Activated CD4-positive, alpha-beta T cell treated with anti-CD3 and anti-CD28 coated beads, Interleukin-2, amount 10 ng/mL, durations not matched to agents 7 days and 5 days (primary cell): ENCODE measurements at places on chromosomes 5 and 9. TPM values are rescaled to one million over a fixed set of nuclear protein-coding genes. Genes with fewer than 3 reads are reported as not detected.

- peaks cover 7% of the 10 kb centered on the region for H3K4me1 ChIP-seq
- no peak overlapping the region for H3K4me3 ChIP-seq
- H3K27ac ChIP-seq: no peak overlapping the region
- no peaks in the 10 kb centered on the region for H3K27me3 ChIP-seq
- DNase-seq: no peak
- H3K36me3 ChIP-seq: no peaks in the 10 kb centered on the region
Observed at GRCh38 chr9:132367613-132368313, 13.0 kb upstream of the SETX start.

The SPATA31E1 gene
- total RNA-seq: not detected

The PCDHA4 gene
- total RNA-seq: not detected

DNA sequence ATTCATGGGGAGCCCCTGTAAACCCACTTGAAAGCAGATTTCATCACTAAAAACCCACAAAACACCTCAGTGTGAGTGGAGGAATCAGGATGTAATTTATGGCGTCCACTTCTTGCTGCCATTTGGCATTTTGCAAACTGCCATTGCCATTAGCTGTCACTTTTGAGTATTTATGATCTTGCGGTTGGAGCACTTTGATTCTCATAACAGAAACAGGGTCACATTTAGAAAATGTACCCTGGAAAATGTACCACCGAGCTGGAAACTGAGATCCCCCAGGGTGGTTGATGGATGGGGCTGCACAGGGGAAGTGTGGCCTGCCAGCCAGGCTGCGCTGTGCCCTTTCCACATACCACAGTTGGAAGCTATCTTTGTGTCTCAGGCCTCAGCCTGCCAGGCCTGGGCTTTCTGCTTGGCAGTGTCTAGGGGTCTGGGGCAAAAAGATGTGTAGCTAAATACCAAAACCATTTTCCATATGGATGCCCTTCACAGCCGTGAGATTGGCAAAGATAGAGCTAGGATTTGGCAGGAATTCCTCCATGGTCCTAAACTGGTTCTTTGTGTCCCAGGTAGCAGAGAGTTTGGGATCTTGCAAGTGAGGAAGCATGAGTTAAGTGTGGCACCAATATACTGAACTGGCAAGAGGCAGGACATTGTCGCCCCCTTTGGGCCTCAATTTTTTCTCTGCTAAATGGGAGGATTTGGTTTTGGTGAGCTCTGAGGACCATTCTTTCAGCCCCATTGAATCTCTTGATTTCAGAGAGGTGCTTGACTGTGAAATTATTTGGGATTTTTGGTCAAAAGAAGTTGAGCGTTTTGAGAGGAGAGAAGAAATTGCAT lies 46.2 kb downstream of the GALNT10 start:
- H3K4me3 ChIP-seq: no peak overlapping the region
- H3K27me3 ChIP-seq: no peaks in the 10 kb centered on the region
- DNase-seq: peak; percentile 35
- H3K27ac ChIP-seq: no peak overlapping the region
- peaks cover 41% of the 10 kb centered on the region for H3K4me1 ChIP-seq

- peaks cover 2% of the 10 kb centered on the region for H3K27me3 ChIP-seq
- no peak overlapping the region for H3K27ac ChIP-seq
- no peak for DNase-seq
- peaks cover 12% of the 10 kb centered on the region for H3K4me1 ChIP-seq
- H3K36me3 ChIP-seq: no peaks in the 10 kb centered on the region
- no peak overlapping the region for H3K4me3 ChIP-seq
Observed at GRCh38 chr9:69001921-69002320, 12.0 kb downstream of the PRKACG start.

DNA sequence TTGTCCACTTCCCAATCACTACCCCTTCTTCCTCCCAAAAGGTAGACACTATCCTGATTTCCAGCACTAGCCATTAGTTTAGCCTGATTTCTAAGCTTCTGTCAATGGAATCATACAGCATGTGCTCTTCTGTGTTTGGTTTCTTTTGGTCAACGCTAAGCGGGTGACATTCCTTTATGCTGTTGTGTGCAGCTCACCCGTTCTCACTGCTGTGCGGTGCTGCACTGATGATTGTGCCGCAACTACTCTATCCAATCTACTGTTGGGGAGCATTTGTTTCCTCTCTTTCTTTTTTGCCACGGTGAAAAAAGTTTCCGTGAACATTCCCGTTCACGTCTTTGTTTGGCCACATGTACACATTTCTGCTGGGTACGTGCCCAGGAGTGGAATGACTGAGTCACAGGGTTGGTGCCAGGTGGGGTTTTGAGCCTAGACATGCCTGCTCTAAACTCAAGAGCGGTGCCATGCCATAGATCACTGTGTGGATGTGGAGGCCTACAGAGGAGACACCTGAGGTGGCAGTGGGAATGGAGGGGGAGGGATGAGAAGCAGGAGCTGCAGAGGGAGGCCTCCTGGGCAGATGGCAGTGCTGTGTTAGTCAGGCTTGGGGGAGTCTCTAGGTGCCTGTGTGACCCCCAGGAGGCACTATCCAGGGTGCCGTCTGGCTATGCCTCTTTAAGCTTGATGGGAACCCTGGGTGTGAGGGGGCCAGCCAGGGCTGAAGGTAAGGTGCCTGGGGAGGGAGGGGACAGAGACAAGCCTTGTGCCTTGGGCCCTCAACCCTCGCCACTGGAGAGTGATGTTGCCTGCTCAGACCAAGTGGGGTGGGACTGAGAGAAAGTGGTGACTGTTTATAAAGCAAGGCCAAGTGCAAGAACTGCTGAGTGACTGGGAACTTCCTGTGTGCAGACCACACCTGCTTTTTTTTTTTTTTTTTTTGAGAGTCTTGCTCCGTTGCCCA lies 11.4 kb upstream of the ANKRD33B start:
- DNase-seq: no peak
- peaks cover 14% of the 10 kb centered on the region for H3K27me3 ChIP-seq
- H3K4me3 ChIP-seq: no peak overlapping the region
- no peak overlapping the region for H3K27ac ChIP-seq
- H3K36me3 ChIP-seq: no peaks in the 10 kb centered on the region

DNA sequence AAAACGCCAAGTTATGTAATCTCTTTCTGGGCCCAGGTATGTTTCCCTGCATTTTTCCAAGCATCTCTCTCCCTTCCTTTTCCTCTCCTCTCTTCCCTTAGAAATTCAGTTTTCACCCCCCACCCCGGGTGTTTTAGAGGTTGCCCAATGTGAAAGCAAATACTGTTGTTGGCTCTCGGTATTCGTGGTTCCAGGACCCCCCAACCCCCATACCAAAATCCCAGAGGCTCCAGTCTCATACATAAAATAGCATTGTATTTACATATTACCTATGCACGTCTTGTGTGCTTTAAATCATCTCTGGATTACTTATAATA lies 48.8 kb downstream of the ACER2 start:
- no peaks in the 10 kb centered on the region for H3K36me3 ChIP-seq
- H3K4me3 ChIP-seq: peak overlapping the region; percentile 37
- H3K27ac ChIP-seq: peak overlapping the region; percentile 43
- H3K27me3 ChIP-seq: no peaks in the 10 kb centered on the region
- no peak for DNase-seq
- H3K4me1 ChIP-seq: peaks cover 11% of the 10 kb centered on the region

DNA sequence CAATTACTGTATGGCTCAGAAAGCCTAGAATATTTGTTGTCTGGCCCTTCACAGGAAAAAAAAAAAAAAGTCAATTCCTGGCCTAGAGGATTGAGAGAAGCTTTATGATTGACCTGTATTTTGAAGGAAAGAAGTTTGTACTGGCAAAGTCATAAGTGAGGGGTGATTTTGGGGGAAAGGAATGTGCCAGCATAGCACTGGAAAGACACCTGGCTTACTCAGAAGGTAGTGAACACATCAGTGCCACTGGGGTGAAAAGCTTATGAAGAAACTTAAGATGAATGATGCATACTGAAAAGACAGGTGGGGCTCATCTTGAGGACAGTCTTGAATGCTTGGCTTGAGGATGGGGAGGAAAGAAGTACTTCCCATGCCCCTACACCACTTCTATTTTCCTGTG lies 127.9 kb upstream of the RASA1 start:
- H3K4me1 ChIP-seq: no peaks in the 10 kb centered on the region
- H3K27ac ChIP-seq: no peak overlapping the region
- H3K27me3 ChIP-seq: no peaks in the 10 kb centered on the region
- DNase-seq: no peak
- no peak overlapping the region for H3K4me3 ChIP-seq

The MRPS30 gene
- total RNA-seq: 42.5 TPM

DNA sequence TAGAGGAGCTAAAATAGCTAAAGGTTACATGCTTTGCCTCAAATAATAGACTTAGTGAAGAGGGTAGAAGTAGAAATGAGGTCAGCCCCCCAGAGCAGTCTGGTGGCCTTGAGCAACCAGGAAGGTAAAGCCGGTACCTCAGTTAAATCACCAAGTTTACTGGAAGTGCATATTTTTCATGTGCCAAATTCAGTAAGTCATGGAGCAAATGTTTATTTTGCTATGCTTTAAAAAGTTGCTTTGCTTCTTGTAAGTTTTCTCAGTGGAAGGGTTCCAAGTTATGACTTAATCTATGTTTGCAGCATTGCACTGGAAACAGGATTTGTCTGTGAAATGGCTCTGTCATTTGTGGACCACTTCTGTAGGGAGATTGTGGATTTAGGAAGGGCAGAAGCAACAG lies 256.7 kb downstream of the ARRDC3 start:
- H3K36me3 ChIP-seq: no peaks in the 10 kb centered on the region
- DNase-seq: no peak
- H3K27ac ChIP-seq: no peak overlapping the region
- H3K27me3 ChIP-seq: peaks cover 5% of the 10 kb centered on the region
- no peak overlapping the region for H3K4me3 ChIP-seq

GRCh38 chr5:91160714-91161285 lies 222.3 kb downstream of the ARRDC3 start:
- DNase-seq: no peak
- H3K4me1 ChIP-seq: peaks cover 20% of the 10 kb centered on the region
- no peaks in the 10 kb centered on the region for H3K36me3 ChIP-seq
- H3K27ac ChIP-seq: no peak overlapping the region

DNA sequence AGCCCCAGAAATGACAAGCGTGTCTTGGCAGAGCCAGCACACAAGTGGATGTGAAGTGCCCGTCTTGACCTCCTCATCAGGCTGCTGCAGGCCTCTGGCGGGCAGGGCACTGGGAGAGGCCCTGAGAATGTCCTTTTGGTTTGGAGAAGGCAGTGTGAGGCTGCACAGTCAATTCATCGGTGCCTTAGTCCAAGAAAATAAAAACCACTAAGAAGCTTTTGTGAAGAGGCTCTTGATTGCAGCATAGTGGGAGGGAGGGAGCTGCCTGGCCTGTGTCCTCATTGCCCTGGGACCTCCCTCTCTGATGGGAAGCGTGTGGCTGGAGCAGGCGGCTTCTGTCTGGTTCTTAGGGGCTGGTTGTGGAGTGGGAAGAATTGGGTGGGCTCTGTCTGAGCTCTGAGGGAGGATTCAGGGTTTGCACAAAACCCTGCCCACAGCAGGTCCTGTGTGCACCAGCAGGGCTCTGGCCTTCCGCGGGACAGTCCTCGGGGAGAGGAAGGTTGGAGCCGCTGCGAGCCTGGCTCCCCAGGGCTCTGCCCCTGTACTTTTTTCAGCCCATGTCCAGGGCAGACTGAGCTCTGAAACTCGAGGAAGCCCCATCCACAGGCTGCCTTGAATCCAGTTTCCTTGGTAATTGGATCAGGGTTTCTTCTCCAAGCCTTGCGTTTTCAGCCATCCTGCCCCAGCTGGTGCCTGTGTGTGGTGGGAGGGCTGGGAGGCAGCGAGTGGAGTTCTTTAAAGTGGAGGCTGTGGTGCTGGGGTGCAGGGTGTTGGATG lies 1.1 kb downstream of the HRCT1 start:
- H3K36me3 ChIP-seq: peaks cover 1% of the 10 kb centered on the region
- no peak overlapping the region for H3K4me3 ChIP-seq
- H3K27ac ChIP-seq: peak overlapping the region; percentile 57
- no peak for DNase-seq
- peaks cover 53% of the 10 kb centered on the region for H3K4me1 ChIP-seq
- no peaks in the 10 kb centered on the region for H3K27me3 ChIP-seq

GRCh38 chr5:134177369-134178095 lies 782 bp upstream of the SKP1 start:
- peaks cover 24% of the 10 kb centered on the region for H3K4me1 ChIP-seq
- peak overlapping the region; percentile 97 for H3K4me3 ChIP-seq
- H3K36me3 ChIP-seq: peaks cover 14% of the 10 kb centered on the region
- no peak for DNase-seq

GRCh38 chr9:92146610-92147009 lies 31.4 kb upstream of the SPTLC1 start:
- peaks cover 19% of the 10 kb centered on the region for H3K4me1 ChIP-seq
- H3K27me3 ChIP-seq: peaks cover 27% of the 10 kb centered on the region
- no peak for DNase-seq
- no peak overlapping the region for H3K4me3 ChIP-seq

DNA sequence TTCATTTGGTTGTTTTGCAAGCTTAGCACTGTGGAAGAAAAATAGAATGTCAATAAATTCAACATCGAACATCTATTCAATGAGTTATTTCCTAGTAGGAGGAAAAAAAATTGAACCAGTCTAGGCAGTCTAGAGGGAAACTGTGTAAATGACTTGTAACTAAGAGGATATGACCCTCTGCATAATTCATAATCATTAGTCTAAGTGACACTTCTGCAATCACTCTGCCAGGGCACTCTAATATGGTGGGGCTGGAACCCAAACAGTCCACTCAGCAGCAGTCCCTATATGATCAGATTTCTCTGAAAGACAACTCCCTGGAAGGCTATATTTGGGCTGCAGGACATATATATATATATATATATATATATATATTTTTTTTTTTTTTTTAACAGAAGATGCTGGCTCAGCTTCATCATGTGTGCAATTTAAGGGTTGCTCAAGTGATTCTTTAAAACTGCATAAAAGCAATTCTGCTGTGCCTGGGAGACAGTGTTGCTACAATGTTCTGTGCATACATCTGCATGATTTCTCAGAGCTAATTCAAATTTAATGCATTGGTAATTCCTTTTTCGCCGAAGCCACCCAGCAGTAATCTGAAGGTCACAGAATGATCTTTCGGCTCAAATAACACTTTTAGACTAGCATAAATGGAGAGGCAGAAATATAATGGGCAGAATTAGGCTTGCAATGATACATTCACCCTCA lies 482.1 kb upstream of the ZNF608 start:
- no peaks in the 10 kb centered on the region for H3K4me1 ChIP-seq
- H3K4me3 ChIP-seq: no peak overlapping the region
- no peaks in the 10 kb centered on the region for H3K36me3 ChIP-seq
- H3K27ac ChIP-seq: no peak overlapping the region
